Renal cortex interstitium (tissue), 15 donors: ENCODE measurements at places on chromosomes 6 and 20.

DNA sequence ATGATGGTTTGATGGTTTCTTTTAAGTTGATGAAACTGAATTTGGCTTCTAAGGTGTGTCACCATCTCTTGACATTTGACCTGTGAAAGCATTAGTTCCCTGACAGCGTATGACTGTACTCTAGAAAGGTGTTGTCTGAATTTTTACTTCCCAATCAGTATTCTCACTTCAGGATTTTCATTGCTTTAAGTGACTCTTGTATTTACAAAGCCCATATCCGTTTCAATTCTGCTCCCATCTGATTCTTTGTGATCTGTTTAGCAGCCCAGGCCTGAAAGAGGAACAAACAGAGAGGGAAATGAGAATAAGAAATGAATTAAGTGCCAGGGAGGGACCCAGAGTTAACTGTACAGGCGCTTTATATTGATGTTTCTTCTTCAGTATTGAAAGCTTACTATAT is 73.7 kb downstream of the FARS2 start:
- no peak for DNase-seq

DNA sequence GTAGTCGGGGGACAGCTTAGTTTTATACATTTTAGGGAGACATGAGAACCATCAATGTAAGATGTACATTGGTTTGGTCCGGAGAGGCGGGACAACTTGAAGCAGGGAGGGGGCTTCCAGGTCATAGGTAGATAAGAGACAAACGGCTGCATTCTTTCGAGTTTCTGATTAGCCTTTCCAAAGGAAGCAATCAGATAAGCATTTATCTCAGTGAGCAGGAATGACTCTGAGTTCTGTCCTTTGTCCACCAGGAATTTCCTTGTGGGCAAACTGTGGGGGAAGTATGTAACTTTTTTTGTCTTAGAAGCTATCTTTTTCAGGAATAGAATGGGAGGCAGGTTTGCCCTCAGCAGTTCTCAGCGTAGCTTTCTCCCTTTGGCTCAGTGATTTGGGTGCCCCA is 1.4 kb downstream of the YTHDF1 start:
- DNase-seq, result no peak

- no peak for DNase-seq
Observed at GRCh38 chr20:23081263-23081819, 4.8 kb downstream of the CD93 start.

GRCh38 chr6:13044390-13044789 is 283.9 kb downstream of the TBC1D7 start:
- DNase-seq, result no peak

DNA sequence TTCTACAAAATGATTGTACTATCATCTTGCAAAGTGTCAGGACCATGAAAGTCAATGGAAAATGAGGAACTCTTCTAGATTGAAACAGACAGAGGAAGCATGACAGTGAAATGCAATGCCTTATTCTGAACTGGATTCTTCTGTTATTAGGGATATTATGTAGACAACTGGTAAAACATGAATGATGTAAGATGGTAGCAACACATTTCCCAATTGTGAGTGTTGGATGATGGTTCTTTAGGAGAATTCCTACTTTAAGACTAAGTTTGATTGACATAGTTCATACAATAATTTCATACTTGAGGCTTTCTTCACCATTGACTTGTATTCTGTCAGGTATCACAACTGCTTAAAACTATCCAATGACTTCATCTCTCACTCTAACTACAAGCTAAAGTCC is 4.5 kb downstream of the UBE3D start:
- no peak for DNase-seq

DNA sequence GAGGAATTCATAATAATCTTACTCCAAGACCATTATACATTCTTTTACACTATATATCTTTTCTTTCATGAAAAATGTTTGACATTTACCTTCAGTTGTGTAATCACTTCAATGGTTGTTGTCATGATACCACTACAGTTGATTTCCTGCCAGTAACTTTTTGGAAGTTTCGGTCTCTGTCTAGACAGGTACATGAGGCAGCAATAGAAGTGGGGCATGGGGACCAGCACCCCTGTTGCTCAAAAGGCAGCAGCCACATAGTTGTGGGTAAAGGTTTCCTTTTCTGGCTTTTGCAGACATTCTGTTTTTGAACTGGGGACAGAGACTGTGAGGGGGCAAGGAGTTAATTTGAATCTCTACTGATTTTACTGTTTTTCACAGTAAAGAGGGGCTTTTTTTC is 14.1 kb downstream of the SAMD5 start:
- DNase-seq, result no peak

DNA sequence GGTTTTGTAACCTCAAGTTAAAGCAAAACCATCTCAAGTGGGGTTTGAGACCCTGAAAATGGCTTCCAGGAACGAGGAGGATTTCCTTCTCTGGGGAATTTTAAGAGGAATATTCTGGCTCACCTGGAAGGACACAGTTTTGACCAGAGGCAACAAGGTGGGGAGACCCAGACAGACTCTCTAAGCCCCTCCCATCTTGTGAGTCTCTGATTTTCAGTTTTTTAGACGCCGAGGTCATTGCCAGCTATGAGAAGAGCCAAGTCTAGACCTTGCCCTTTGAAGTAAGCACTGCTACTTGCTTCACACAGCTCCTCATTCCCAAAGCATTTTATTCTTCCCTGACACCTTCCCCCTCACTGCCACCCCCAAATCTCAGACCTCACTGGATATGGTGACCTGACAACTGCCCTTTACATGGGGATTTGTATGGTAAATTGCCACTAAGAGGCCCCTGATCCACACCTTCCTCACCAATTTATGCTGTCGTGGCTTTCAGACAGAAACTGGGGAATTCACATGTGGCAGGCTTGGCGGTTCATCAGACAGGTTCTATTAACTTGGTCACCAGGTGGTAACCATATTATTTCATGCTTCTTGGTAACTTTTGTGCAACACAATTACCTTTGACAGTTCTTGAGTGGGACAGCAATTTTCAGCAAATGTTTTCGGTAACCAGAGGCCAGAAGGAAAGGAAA is 116.2 kb downstream of the ISM1 start:
- DNase-seq, result no peak

- no peak for DNase-seq
Observed at GRCh38 chr20:13494019-13494418, 144.7 kb downstream of the TASP1 start.

- no peak for DNase-seq
Observed at GRCh38 chr6:153957394-153957793, 81.6 kb upstream of the OPRM1 start.

DNA sequence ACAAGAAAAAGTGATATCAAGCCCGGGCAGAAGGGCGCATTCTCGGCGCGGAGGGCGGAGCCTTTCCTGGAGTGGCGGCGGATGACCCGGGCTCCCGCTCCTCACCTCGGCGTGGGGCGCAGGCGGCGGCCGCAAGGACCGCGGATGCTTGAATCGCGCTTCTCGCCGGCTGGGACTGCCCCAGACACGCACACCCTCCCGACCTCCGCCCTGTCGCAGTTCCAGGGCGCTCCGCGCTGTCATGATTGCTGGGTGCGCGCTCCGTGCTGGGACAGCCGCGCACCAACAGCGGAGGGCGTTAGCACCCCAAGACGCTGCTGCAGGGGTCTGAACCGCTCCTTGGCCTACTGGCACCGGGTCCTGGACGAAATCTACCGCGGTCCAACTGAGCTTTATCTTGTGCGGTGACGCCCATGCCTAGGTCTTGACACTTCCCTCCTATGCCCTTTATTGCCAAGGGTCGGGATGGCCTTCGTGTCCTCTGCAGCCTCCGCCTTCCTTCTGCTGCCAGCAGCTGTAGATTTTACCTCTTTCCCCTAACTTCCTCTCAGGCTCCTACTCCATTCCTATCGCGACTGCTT is 43.3 kb downstream of the IRAK1BP1 start:
- DNase-seq, result no peak

- DNase-seq, result no peak
Observed at GRCh38 chr6:128710315-128710714, 172.6 kb upstream of the LAMA2 start.

DNA sequence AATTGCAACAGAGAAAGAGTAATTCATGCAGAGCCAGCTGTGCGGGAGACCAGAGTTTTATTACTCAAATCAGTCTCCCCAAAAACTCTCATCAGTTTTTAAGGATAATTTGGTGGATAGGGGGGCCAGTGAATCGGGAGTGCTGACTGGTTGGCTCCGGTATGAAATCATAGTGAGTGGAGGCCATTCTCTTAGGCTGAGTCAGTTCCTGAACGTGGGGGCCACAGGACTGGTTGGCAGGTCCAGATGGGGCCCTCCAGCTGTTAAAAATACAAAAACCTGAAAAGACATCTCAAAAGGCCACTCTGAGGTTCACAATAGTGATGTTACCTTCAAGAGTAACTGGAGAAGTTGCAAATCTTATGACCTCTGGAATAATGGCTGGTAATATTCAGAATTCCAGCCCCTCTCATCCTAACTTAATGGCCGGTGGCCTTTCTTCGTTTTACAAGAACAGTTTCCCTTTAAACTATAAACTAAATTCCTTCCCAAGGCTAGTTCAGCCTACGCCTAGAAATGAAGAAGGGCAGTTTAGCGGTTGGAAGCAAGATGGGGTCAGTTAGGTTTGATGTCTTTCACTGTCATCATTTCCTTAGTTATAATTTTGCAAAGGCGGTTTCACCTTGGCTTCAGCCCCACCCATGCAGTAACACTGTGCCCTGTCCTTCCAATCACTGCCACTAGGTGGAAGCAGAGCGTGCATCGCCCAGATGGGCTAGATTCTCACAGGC is 6.8 kb upstream of the MICA start:
- DNase-seq, result no peak

DNA sequence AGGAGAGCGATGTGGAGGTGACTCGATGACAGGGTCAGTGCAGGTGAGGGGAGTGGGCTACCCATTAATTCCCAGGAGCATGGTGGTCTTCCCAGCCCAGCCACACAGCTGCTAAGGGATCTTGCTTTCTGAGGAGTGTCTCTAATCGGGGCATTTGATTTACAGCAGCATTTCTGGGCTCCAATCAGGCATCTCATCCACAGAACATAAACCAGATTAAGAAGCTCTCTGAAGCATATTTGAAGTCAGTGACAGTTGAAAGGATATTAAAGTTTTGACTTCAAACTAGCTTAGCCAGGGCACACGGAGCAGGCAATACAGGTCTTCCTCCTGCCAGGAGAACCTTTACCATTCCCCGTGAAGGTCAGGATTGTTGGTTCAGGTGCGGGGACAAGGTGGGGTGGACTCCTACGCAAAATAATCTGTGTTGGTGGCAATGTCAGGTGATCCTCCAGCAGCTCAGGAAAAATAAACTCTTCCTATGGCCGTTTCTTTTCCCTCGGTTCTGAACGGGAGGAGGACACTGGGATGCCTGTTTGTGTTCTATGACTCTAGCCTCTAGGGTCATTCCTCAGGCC is 39.9 kb upstream of the ZNF831 start:
- DNase-seq, result no peak

DNA sequence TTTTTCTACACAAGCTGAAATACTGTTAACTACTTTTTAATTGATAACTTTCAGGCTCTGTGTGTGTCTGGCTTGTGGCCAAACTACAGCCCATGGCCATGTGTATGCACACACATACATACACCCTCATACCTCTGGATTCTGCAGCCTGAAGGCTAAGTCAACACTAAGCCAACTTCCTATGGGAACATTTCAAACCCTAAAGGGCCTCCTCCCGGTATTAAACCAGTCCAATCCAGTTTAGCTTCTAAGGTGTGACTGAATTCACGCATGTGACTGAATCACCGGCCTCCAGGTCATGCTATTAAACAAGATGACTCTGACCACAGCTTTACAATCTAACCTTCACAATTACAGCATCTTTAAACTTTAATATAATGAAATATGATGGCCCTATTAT is 20.7 kb upstream of the DST start:
- peak; percentile 18 for DNase-seq

DNA sequence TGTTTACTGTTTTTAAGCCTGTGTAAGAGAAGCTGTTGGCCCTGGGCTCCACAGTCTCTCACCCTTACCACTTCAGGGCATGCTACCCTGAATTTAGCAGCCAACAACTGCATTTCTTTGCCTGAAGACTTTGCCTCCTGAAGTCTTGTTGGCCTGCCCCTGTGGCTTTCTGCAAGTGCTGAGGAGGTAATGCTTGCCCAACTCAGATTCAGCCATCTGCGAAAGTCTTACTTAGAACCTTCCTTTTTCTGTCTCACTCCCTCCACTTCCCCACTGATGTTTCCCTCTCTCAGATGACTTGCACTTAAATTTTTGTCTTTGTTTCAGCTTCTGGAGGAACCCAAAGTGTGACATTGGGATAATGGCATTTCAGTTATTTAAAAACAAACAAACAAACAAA is 11.8 kb upstream of the IBTK start:
- no peak for DNase-seq

GRCh38 chr20:16760431-16761304 is 12.5 kb downstream of the OTOR start:
- DNase-seq, result no peak

GRCh38 chr6:30821862-30822784 is 62.2 kb upstream of the DDR1 start:
- no peak for DNase-seq

DNA sequence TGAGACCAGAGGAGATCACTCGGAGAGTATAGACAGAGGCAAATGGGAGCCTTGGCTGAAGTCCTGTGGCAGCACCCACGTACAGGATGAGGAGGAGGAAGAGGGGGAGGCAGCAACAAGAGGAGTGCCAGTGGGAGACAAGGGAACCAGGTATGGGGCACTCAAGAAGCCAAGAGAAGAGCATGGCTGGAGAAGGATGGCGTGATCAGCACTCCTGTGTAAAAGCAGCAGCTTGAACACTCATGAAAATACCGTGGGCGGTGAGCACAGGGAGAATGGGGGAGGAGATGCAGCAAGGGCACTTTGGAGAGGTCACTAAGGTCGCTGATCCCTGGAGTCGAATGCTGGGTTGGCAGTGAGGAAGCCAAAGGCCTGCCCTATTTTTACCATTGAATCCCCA is 51.2 kb upstream of the PRND start:
- DNase-seq, result no peak

GRCh38 chr6:40398810-40399477 is 188.2 kb downstream of the LRFN2 start:
- DNase-seq, result no peak

DNA sequence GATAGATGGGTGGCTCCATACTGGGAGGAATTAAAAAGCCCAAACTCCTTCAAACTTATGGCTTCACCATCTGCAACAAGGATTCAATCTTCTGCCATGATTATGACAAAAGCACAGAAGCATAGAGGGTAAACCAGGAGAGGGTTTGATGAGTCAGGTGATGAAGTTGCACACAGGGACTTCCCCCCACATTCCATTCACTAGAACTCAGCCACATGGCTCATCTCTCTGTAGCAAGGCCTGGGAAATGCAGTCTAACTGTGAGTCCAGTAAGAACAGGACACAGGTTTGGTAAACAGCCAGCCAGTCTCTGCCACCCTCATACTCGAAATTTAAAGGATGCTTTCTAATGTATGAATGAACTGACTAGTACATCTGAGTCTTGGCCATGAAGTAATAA is 142.9 kb downstream of the HIVEP2 start:
- DNase-seq, result no peak

- no peak for DNase-seq
Observed at GRCh38 chr6:123524781-123525180, 112.0 kb downstream of the TRDN start.

- DNase-seq, result no peak
Observed at GRCh38 chr6:21536280-21536766, 57.2 kb upstream of the SOX4 start.
